ENCODE measurements at places on chromosomes 5 and 9.

- peak; percentile 39 for DNase-seq
Measured at GRCh38 chr5:43773478-43773844, 170.5 kb downstream of the NNT start.

- no peak for DNase-seq
Measured at GRCh38 chr9:2718698-2719033, 1.4 kb downstream of the KCNV2 start.

DNA sequence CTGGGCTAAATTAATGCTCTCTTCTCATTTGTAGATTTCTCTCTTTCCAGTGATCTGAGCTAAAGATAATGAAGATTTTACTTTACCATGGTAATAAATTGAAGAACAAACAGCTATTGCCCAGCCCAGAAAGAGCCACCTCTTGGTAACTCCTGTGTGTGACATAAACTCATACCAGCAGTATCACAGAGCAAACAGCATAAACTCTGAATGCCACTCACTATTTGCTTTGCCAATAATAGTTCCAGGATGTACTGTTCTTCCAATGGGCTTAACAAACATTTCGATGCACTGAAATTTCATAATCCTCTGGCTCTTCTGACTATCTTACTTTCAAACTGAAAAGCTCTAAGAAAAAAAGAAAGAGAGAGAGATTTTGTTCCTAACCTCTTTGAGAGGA, 69.8 kb upstream of the RASEF start:
- DNase-seq, result no peak

- DNase-seq, result no peak
Measured at GRCh38 chr5:136109453-136110135, 23.1 kb upstream of the SMAD5 start.

GRCh38 chr5:64838376-64838775, 69.6 kb downstream of the CWC27 start:
- no peak for DNase-seq

DNA sequence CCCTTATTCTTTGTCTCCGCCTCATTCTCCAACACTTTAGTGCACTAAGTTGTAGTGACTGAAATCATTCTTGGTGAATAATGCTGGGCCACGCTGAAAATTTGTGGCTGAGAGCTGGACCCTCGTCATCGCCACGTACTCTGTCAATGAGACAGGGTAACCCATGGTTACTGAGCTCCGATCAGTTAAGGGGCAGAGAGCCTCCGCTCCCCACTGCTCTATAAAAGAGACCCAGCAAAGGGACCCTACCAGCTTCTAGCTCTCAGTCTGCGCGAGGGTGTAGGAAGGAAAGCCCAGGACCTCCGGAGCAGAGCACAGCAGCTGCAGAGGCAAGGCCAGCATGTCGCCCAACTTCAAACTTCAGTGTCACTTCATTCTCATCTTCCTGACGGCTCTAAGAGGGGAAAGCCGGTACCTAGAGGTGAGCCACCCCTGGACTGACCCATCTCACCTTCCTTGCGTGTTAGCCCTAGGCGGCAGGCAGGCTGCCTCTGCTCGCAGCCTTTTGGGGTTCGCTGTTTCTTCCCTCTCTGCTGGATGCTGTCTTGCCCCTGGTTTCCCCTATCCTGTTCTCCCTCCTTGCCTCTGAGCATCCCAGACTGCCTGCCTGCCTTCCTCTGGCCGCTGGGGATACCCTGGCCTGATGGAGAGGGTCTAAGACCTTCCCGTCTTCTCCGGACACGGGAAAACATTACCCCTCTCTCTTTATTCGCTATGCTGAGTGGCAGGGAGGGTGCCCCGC, at the start of gene CRHBP:
Gene CRHBP (plus strand): TSS at position 251 of the 742 bp plus-strand sequence. CDS start 90 bp downstream, at position 341.
- DNase-seq, result no peak

GRCh38 chr9:76634356-76635054, 129.7 kb upstream of the PCA3 start:
- DNase-seq, result peak; percentile 29

DNA sequence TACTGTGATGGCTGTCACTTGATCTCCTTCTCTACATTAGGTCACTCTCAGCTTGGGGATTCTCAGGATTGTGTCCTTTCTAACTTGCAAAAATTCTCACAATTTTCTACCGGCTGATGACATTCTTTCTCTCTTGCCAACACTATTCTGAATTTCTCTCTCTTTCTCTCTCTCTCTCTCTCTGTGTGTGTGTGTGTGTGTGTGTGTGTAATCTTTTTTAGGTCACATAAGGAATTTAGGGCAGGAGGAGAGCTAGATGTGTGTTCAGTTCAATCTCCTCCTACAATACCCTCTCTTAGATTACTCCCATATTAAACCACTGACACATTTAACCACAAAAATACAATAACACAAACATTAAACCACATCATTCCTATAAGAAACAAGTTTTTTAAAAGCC, 242.3 kb upstream of the NREP start:
- DNase-seq, result no peak

GRCh38 chr5:79588696-79589095, 23.5 kb upstream of the TENT2 start:
- no peak for DNase-seq

- DNase-seq, result no peak
Measured at GRCh38 chr5:39945870-39946269, 521.1 kb upstream of the DAB2 start.

- DNase-seq, result no peak
Measured at GRCh38 chr5:154409230-154409840, 36.5 kb upstream of the SAP30L start.

DNA sequence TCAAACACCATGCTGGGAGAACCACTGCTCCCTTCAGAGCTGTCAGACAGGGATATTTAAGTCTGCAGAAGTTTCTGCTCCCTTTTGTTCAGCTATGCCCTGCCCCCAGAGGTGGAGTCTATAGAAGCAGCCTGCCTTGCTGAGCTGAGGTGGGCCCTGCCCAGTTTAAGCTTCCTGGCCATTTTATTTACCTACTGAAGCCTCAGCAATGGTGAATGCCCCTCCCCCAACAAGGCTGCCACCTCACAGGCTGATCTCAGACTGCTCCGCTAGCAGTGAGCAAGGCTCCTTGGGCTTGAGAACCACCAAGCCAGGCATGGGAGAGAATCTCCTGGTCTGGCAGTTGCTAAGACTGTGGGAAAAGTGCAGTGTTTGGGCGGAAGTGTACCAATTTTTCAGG, 205.5 kb upstream of the PTGER4 start:
- DNase-seq, result no peak

DNA sequence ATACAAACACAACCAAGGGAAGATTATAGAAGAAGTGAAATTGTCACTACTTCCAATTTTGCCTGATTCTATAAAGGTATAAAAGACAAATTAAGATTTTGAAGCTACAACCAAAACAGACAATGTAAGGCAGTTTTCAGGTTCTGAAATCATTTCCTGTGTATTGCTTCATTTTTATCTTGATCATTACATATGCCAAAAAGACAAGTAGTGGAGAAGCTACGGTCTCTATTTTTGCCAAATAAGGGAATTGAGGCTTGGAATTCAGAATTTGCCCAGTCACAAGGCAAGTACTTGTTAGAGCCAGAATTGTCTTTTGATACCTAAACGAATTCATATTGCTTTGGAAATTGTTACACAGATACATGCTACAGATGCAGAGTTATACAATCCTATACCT, 20.6 kb downstream of the EDIL3 start:
- DNase-seq, result no peak

DNA sequence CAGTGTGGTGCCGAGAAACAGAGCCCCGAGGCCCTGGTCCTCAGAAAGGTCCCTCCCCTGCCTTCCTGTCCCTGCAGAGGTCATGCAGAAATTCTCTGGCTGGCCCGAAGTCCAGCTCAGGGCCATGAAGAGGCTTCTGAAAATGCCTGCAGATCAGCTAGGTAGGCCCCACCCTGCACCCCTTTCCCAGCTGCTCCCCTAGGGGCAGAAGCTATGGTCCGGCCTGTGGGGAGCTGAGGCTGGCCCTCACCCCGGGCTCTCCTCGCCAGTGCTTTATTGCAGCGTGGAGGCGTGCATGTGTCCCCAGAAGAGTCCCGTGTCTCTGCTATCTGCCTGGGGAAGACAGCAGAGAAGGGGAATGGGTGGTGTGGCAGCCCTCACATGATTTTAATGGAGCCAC, 19.9 kb downstream of the REXO4 start:
- DNase-seq, result no peak

DNA sequence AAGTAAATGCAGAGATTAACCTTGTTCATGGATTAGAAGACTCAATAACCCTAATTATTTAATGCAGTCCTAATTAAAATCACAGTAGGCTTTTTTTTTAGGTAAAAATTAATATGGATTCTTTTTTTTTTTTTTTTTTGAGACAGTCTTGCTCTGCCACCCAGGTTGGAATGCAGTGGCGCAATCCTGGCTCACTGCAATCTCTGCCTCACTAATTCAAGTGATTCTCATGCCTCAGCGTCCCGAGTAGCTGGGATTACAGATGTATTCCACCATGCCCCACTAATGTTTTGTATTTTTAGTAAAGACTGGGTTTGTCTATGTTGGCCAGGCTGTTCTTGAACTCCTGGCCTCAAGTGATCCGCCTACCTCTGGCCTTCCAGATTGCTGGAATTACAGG, 40.6 kb downstream of the DENND4C start:
- DNase-seq, result no peak

DNA sequence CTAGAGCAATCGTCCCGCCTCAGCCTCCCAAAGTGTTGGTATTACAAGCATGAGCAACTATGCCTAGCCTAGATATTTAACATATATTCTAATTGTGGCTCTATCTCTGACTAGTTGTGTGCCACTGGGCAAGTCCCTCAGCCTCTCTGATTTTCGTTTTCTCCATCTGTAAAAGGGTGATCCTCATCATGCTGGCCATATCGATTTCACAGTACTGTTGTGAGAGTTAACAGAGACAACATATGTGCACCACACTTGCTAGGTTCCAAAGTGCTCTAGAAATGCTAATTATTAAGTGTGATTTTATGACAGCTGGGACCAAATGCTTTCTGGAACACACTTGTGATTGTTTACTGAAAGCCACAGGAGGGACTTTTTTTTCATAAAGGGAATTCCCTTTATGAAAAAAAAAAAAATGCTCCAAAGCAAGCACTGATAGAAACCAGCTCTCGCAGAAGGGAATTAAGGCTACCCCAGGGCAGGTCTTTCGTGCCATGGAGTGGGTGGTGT, 78.5 kb upstream of the EPB41L4B start:
- no peak for DNase-seq

DNA sequence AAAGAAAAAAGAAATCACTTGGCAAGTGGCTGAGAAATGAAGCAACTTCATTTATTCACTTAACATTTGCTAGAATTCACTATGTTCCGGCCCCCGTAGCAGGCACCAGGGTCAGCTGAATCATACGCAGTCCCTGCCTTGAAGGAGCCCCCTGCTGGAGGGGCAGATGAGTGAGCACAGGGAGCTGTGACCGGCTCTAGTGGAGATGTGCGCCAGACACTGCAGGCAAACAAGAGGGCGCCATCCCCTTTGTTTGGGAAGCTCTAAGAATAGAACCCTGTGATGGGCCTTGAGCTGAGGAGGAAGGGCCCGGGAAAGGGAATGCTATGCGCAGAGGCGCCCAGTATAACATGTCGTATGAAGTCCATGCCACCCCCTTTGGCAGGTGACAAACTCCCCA, 20.2 kb upstream of the RPL26L1 start:
- DNase-seq, result peak; percentile 17

Data from hematopoietic multipotent progenitor cell treated with erythropoietin and hydrocortisone succinate and interleukin-3 and kit ligand, for 15 days (in vitro differentiated cells).